Stromal cell of bone marrow (primary cell): ENCODE measurements at places on chromosomes 1 and 21.
A peak's percentile ranks its signal among the peaks of the same experiment; 100 is the strongest.

- DNase-seq, result no peak
Observed at GRCh38 chr1:1047407-1047806, 26.7 kb downstream of the RNF223 start.

DNA sequence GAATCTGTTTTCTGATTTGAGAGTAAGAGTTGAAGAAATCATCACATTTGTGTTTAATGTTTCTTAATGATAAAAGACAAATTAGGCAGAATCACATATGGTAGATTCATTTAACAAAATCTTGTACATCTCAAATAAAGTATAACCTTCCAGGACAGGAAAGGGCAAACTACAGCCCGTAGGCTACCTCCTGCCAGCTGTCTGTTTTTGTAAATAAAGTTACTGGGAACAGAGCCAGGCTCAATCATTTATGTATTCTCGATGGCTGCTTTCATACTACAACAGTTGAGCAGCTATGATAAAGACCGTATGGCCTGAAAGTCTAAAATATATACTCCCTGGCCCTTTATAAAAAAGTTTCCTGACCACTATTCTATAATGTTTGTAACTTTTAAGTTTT lies 204.1 kb downstream of the COL24A1 start:
- no peak for DNase-seq

GRCh38 chr1:34924759-34925555 lies 4.5 kb downstream of the DLGAP3 start:
- peak; percentile 33 for DNase-seq

DNA sequence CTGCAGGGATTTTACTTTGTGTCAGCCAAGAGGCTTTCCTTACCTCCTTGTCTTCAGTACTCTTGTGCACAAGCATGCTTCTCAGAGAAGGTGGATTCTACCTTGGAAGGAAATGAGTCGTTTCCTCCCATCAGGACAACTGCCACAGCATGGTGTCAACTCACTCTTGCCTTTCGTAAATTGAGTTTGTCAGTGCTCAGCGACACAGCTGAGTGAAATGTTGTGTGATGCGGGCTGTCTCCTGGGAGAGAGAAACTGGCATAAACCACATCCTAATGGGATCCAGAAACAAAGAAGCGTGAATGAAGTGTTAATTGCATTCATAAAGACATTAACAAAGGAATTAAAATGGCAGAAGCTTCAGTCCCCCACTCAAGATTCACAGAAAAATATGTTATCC lies 51.5 kb upstream of the SLC22A15 start:
- DNase-seq, result no peak
